CD4-positive, alpha-beta T cell treated with Interleukin-2 at 100 ng/mL for 4 hours (primary cell): ENCODE measurements at places on chromosomes 11 and 22.

- DNase-seq: no peak
These were observed 42.1 kb downstream of the PRDM10 start for GRCh38 chr11:129960216-129961214.

- DNase-seq: no peak
These were observed 1.4 kb upstream of the UVRAG start for GRCh38 chr11:75813622-75814039.

GRCh38 chr11:72935700-72936099, 121.5 kb downstream of the ATG16L2 start:
- DNase-seq: no peak

GRCh38 chr11:1559111-1559951, 12.7 kb downstream of the DUSP8 start:
- no peak for DNase-seq

- no peak for DNase-seq
These were observed 1.1 kb downstream of the PICALM start for GRCh38 chr11:86067851-86068137.

DNA sequence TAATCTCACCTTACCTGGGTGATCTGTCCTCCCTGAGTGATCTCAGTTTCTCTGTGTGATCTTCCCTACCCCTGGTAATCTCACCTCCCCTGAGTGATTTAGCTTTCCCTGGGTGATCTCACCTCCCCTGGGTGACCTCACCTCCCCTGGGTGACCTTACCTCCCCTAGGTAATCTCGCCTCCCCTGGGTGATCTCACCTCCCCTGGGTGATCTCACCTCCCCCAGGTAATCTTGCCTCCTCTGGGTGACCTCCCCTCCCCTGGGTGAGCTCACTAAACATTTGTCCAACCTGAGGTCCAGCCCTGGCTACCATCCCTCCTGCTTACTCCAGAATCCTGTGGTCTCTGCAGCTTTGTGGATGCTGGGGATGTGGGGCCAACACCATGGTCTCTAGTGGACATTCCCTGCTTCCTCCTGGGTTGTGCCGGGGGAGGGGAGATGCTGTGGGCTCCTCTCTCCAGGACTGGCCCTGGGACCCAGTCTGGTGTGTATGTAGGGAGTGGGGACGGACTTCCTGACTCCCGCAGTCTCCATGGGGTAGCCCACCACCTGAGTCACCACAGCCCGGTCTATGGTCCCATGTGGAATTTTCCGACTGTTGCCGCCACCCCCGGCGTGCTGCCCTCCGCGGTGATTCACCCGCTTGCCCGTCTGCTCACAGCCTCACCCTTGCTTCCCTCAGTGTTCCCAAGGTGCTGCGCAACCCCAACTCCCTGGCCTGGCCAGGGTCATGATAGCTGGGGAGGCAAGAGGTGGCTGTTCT, 9.9 kb downstream of the LSP1 start:
- DNase-seq: no peak
